Epithelial cell of proximal tubule (primary cell): ENCODE measurements at places on chromosomes 16 and 17. TPM values are rescaled to one million over a fixed set of nuclear protein-coding genes. Genes with fewer than 3 reads are reported as not detected.

The ACSM2A gene
- 0.12 TPM in 1 of 2 replicates, not detected in the other for total RNA-seq

The GNG13 gene
- total RNA-seq, result not detected in 2 replicates

The GJC1 gene
- 42.4 and 42.5 TPM in 2 replicates for total RNA-seq

The MYH1 gene
- total RNA-seq, result not detected in 2 replicates

The CMTM2 gene
- 0.29 and 1.8 TPM in 2 replicates for total RNA-seq
